Activated T-cell treated with anti-CD3 and anti-CD28 coated beads, Interleukin-2, amount 50 U/mL, for 72 hours (primary cell): ENCODE measurements at places on chromosomes 1 and 21. TPM values are rescaled to one million over a fixed set of nuclear protein-coding genes. Genes with fewer than 3 reads are reported as not detected.

The MNDA gene
- not detected for total RNA-seq

The MATN1 gene
- 1.0 TPM for total RNA-seq

The TRIM58 gene
- total RNA-seq, result 0.24 TPM

The S1PR1 gene
- total RNA-seq, result 157 TPM

The LCE1E gene
- total RNA-seq, result not detected

The FLG gene
- not detected for total RNA-seq

The CELA2A gene
- total RNA-seq, result not detected

The OVAAL gene
- not detected for total RNA-seq

The GCLM gene
- 22.6 TPM for total RNA-seq

The PPFIA4 gene
- total RNA-seq, result 18.8 TPM

The CD48 gene
- 220 TPM for total RNA-seq

DNA sequence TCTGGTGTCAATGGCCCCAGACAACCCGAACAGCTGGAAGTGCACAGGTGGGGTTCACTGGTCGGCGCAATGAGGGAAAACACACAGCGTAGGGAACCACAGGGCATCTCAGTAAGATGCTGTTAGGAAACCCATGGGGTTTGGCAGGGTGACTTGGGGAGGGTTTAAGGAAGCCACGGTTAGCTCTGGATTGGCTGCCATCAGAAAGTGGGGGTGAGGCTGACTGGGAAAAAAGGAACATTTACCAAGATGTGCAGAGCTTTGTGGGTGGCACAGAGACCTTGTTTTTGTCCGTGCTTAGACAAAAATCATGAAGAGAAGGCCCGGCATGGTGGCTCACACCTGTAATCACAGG, 11.0 kb downstream of the ALDH4A1 start:
- no peak for DNase-seq

GRCh38 chr1:190476806-190477205, 858 bp downstream of the BRINP3 start:
- DNase-seq, result no peak

DNA sequence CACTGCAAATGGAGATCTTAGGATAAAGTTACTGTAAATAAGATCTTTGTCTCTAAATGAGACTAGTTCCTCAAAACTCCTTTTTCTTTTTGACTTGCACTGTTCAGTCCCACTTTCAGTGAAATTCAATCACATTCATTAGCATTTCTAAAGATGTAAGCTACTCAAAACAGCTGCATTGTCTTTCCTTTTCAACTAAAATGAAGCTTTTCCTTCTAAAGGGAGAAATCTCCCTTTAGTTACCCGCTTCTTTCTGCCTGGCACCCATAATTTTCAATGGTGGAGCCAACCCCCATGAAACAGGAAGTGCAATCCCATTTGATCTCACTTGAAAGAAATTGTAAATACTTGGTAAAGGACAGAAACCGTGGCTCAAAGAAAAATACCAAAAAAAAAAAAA, 387.4 kb upstream of the PKN2 start:
- no peak for DNase-seq

DNA sequence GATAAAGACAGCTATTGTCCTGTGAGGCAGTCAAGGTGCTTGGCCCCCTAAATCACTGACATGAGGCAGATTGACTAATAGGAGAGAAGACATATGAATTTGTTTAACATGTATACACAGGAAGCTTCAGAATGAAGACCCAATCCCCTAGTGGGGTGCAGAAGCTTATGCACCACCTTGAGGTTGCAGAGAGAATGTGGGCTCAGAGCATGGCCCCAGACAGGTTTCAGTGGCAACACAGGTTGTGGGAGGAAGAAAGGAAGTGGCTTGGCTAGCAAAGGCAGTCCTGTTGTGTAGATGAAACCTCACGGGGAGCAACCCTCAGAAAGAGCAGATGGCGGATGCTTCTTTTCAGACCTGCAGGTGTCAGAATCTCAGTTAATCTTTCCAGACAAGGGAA, 37.0 kb upstream of the PARP1 start:
- peak; percentile 80 for DNase-seq

GRCh38 chr1:18536915-18537314, 56.2 kb downstream of the KLHDC7A start:
- no peak for DNase-seq

- no peak for DNase-seq
Measured at GRCh38 chr1:57061369-57061768, 95.6 kb upstream of the C8B start.

GRCh38 chr1:67432745-67433144, 2.5 kb upstream of the SERBP1 start:
- DNase-seq, result no peak

DNA sequence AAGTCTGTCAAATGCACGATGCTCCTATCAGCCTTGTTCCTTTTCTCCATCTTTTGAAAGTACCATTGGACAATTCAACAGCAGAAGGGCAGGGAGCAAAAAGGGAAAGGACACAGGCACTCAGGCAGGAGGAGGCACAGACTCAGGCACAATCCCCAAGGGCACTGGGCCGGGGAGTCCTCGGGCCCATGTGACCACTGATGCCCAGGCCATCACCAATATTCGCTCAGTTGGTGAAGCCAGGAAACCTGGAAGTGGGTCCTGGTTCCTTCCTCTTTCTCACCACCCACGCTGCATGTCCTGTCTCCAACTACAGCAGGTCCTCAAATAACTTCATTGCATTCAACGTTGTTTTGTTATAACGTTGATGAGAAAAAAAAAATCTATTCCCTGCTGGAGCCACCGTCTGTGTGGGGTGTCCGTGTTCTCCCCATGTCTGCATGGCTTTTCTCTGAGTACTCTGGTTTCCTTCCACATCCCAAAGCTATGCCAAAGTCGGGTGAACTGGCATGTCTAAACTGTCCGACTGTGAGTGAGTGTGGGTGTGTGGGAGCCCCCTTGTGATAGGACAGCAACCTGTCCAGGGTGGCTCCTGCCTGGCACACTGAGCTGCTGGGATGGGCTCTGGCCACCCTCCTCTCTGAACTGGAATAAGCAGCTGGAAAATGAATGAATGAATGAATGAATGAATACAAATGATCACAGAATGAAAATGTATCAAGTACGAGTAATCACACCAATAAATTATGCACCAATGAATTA, 12.5 kb downstream of the NID1 start:
- DNase-seq, result no peak

DNA sequence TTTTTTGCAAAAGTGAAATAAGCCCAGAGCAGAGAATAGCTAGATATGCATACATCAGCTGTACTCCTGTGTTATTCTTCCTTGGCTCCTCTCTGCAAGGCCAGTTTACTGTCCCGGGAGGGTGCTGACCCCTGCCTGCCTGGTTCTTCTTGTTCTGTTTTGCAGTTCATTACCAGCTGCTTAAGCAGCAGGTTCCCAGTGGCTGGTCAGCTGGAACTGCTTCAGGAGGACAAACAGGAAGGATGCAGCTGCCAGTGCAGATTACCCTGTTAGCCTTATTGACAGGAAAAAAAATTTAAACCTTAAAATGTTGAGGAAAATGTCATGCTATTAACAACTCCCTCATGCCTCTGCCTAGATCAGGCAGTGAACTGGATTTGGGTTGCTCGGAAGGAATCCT, 16.0 kb upstream of the LRIG2 start:
- DNase-seq, result no peak

DNA sequence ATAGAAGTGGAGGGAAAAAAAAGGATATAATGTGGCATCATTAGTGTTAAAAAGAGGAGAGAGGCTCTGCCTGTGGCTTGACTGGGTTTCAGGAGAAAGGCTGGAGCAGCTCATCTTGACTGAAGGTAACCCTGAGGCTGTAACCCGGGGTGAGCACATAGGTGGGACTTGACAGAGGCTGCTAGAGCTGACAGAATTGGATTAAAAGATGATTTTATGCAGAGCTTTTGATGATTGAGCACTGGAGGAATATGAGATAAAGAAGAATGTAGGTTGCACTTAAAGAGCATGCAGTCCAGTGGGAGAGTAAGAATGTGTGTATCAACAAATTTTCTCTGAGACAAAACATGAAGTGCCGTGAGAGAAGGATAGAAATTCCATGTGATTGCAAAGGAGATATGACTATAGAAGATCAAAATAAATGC, 17.3 kb downstream of the LAMC1 start:
- DNase-seq, result no peak

DNA sequence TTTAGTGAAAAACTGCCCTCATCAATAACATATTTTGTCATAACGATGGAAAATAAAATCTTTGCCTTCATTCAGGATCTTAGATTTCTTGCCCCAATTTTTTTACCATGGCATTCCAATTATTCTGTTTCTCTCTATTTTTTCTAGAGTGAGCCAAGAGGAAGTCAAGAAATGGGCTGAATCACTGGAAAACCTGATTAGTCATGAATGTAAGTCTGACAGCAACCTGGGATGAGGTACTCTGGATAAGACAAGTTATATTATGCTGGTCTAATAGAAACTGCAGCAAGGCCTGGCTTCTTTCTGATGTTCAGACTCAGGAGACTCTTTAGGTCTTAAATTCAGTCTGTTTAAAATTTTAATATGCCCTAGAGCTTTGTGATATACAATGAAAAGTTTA, 3.5 kb downstream of the RGS4 start:
- DNase-seq, result no peak

DNA sequence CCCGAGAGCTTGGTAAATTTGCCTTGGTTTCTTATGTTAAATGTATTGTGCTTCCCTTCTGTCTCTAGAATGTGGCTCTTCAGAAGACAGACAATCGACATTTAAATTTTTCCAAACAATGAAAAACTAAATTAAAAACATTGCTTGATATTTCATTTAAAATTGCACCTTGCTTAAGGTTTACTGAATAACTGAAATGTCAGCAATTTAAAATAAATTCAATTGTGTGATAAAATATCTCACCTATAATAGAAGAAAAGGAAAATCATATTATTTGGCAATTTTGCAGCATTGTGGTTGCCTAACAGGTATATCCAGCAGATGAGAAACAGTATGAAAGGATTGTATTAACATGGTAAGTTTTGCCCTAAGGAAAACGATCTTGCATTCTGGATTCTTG, 56.5 kb downstream of the MAP3K21 start:
- DNase-seq, result no peak

- DNase-seq, result peak; percentile 63
Measured at GRCh38 chr1:20496241-20496661, 10.2 kb upstream of the CAMK2N1 start.

- DNase-seq, result peak; percentile 71
Measured at GRCh38 chr1:21295002-21295401, 4.7 kb upstream of the ECE1 start.

DNA sequence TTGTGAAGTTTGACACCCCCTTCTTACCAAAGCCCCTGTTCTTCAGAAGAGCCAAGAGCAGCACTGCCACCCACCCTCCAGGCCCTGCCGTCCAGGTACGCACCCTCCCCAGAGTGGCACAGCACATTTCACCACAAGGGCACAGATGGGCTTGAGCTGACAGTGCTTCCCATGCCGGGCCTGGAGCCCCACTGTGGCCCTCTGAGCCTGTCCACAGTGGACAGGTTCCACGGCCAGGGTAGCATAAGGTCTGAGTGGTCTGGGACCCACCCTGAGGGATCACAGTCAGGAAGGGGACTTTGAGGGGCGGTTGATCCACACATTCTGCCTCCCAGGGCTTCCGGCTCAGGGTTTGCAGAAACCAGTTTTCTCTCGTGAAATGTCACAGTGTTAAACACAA, 28.6 kb upstream of the PDXK start:
- DNase-seq, result no peak

GRCh38 chr21:35075546-35075945, 26.4 kb upstream of the RUNX1 start:
- DNase-seq, result peak; percentile 18

GRCh38 chr1:27726173-27727044, 648 bp downstream of the FAM76A start:
- DNase-seq, result peak; percentile 67

GRCh38 chr1:183228347-183229220, 42.5 kb downstream of the LAMC2 start:
- no peak for DNase-seq

DNA sequence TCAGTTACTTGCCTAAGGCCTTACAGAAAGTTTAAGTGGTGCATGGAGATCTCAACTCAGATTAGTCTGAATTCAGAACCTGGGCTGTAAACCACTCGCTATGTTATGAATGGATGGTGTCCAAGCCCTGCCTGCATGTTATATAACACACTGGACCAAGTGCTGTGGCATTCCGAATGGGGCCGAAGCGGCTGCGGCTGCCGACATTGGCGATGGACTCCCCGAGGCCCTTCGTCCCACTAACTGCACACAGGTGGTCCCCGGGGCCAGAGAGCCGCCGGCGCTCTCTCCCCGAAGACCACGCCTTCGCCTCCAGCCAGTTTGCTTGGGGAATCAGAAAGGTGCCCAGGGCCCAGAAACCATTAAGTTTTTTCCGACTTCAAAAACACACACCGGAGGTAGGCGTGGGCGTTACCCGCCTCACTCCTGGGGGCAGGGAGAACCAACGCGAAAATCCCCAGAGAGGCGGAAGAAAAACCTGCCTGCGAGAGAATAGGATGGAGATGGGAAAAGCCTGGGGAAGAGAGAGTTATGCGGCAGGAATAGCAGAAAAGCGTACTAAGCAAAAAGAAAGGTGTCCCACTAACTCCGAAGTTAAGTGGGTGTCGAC, 579 bp upstream of the TENT5C start:
- no peak for DNase-seq

- no peak for DNase-seq
Measured at GRCh38 chr1:184792450-184792969, 37.9 kb upstream of the EDEM3 start.

DNA sequence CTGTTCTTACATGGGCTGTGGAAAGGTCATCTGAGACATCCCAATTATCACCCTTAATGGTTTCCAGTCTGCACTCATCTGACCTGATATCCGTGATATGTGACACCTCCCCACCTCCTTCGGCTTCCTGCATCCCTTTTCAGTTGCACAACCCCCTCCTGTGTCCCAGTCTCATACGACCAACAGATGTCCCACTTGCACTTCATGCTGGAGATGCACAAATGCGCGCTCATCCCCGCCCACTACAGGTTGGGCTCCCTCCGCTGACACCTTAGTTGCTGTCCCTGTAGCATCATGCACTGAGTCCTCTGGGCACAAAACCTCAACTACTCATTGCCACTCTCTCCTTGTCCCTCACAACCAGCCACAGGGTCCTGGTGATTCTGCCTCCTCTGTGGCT, 94.4 kb downstream of the MIS18A start:
- DNase-seq, result no peak

DNA sequence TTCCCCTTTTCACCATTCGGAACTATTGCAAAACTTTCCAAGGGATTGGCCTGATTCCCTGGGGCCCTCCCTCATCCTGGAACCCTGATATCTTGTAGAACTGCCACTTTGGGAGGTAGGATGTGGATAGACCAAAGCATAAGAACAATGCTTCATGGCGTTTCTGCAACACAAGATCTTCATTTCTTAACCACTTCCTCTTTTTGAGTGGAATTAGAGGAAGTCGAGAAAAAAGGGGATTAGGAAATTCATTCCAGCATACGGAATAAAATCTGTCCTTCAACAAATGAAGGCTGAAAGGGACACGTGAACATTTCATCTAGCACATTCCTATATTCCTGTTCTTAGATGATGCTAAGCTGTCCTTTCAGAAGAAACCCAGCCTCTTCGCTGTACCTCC, 149.3 kb downstream of the HUNK start:
- DNase-seq, result no peak

DNA sequence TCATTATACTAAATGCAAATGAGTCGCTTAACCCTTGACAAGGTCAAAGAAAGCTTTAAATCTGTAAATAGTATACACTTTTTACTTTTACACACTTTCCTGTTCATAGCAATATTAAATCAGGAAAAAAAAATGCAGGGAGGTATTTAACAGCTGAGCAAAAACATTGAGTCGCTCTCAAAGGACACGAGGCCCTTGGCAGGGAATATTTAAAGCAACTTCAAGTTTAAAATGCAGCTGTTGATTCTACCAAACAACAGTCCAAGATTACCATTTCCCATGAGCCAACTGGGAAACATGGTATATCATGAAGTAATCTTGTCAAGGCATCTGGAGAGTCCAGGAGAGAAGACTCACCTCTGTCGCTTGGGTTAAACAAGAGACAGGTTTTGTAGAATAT, 62.7 kb downstream of the CAPN2 start:
- DNase-seq, result no peak
